T-helper 2 cell treated with Interferon-gamma antibody and Interleukin-4, amounts not matched to agents 5 μg/mL and 100 μg/mL, for 36 hours (primary cell): ENCODE measurements at places on chromosomes 2 and 18.

GRCh38 chr2:101479810-101480209 lies 4.9 kb upstream of the RFX8 start:
- no peak overlapping the region for H3K27ac ChIP-seq
- DNase-seq, result no peak

- H3K27ac ChIP-seq, result no peak overlapping the region
- H3K27me3 ChIP-seq, result peaks cover 1% of the 10 kb centered on the region
- H3K36me3 ChIP-seq, result no peaks in the 10 kb centered on the region
- no peak overlapping the region for H3K4me3 ChIP-seq
- H3K4me1 ChIP-seq, result no peaks in the 10 kb centered on the region
- no peak for DNase-seq
Measured at GRCh38 chr2:33372940-33373553, 103.4 kb upstream of the RASGRP3 start.

DNA sequence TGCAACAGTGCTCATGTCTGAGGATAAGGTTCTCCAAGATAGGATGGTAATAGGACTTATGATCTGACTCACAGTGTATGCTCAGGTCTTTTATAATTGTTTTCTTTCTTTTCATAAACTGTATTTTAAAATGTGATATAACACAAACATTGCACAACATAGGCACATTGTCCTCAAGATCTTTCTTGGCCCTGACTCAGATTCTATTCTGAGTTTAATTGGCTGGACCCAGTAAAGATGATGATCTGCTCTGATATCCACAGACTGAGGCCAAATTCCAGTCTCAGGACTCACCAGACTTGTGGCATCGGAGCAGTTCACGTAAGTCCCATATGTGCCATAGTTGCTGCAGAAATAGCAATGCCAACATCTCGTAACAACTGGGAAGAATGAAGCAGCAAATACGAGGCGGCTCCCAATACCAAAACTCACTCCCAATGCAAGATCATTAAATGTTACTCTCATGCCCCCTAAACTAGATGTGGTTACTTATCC lies 448.9 kb upstream of the SLC14A2 start:
- H3K4me3 ChIP-seq, result no peak overlapping the region
- no peak for DNase-seq
- H3K36me3 ChIP-seq, result no peaks in the 10 kb centered on the region
- peaks cover 11% of the 10 kb centered on the region for H3K27me3 ChIP-seq
- no peak overlapping the region for H3K27ac ChIP-seq

DNA sequence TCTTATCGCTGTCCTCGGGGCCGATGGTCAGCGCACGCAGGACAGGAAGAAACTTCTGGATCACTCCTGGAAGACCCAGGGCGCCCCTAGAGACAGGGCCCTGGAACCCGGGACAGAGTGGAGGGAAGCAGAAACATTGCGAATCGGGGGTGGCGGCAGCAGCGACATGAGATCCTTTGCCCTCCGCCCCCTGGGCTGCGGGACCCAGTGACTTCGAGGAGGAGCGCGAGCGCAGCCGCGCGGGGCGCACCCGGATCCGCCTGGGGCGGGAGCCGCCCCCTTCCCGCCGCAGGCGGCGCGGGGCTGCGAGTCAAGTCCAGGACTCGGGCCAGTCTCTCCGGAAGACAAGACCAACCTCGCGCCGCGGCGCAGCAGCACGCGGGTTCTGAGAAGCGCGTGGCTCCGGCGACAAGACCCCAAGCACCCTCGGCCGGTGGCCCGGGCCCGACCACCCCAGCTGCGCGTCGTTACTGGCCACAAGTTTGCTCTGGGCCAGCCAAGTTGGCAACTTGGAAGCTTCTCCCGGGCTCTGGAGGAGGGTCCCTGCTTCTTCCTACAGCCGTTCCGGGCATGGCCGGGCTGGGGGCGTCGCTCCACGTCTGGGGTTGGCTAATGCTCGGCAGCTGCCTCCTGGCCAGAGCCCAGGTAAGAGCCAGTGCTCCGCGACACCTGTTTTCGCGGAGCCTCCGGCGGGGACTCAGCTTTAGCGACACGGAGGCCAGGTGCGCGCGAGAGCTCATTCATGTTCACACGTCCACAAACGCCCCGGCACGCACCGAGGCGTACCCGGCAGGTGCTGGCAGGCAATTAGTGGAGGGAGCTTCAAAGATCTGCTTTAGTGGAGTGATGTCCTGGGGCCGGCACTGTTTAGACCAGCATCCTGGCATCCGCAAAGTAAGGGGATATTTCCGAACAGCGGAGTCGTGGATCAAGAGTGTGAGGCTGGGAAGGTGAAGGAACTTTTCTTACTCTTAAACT lies at the start of gene PTH2R:
Gene PTH2R (plus strand): TSS at position 319 of the 978 bp plus-strand sequence. CDS start 252 bp downstream, at position 571.
- DNase-seq, result no peak
- H3K4me1 ChIP-seq, result peaks cover 2% of the 10 kb centered on the region
- no peak within 1 kb of the TSS for H3K27ac ChIP-seq
- peaks cover 61% of the 10 kb centered on the region for H3K27me3 ChIP-seq
- H3K4me3 ChIP-seq, result peak within 1 kb of the TSS; percentile 27
- H3K36me3 ChIP-seq, result no peaks in the 10 kb centered on the region

DNA sequence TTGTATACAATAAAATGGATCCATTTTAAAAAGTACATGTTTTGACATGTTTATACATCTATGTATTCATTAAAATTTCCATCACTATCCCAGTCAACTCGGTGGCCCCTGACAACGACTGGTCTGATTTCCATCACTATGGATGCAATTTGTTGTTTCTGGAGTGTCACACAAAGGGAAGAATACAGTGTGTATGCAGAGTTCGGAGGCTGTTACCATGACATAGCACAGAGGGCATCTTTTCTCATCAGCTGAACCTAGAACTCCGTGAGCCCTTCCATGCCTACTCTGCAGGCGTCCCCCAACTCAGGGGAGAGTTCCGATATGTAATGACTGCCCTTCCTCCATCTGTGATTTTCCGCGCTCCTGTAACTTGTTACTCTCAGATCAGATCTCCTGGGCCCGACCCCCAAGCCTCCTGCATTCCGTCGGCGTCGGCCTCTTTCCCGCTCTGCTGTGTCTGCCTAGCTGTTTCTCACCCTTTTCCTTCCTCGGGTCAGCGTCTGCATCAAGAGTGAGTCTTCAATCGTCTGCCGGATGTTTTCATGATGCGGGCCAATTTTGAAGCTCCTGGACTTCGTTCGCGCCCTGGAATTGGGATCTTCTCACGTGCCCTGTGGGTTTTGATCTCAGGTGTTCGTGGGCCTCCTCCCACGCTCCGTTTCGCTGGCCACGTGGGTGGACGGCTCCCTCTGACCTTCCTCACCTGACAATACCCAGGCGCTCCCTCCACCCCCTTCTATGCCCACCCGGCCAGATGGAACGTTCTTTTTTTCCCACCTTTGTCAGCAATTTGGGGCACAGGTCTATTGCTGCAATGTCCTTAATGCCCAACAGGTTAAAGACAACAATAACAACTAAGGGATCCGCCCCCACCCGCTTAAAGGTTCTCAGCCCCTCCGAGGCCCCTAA lies 161.0 kb downstream of the TWIST2 start:
- no peak for DNase-seq
- no peaks in the 10 kb centered on the region for H3K27me3 ChIP-seq
- no peaks in the 10 kb centered on the region for H3K36me3 ChIP-seq
- no peak overlapping the region for H3K4me3 ChIP-seq
- no peaks in the 10 kb centered on the region for H3K4me1 ChIP-seq
- H3K27ac ChIP-seq, result no peak overlapping the region

DNA sequence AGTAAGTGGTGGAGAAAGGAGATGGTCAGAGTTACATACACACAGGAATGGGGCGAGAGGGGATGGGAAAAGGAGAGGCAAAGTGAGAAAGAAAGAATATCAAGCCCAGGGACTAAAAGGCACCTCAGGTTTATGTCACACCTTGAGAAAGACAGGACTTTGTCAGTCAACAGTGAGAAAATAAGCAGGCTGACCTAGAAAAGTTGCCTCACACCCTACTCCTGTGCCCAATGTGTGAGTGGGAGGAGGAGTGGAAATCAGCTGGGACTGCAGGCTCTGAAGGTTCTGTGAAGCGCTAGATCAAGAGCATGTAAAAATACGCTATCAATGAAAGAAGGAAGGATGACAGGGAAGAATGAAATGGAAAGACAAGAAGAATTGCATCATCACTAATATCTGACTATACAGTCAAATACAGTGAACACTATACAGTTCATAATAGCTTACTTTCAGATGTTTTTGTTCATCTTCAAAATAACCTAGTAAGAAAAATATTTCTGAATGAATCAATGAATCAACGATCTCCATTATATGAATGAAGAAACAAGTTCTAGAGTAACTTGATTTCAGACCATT lies 10.7 kb downstream of the VPS54 start:
- H3K36me3 ChIP-seq, result peaks cover 28% of the 10 kb centered on the region
- H3K27me3 ChIP-seq, result no peaks in the 10 kb centered on the region
- no peak for DNase-seq
- H3K4me1 ChIP-seq, result peaks cover 24% of the 10 kb centered on the region
- H3K4me3 ChIP-seq, result no peak overlapping the region
- no peak overlapping the region for H3K27ac ChIP-seq

DNA sequence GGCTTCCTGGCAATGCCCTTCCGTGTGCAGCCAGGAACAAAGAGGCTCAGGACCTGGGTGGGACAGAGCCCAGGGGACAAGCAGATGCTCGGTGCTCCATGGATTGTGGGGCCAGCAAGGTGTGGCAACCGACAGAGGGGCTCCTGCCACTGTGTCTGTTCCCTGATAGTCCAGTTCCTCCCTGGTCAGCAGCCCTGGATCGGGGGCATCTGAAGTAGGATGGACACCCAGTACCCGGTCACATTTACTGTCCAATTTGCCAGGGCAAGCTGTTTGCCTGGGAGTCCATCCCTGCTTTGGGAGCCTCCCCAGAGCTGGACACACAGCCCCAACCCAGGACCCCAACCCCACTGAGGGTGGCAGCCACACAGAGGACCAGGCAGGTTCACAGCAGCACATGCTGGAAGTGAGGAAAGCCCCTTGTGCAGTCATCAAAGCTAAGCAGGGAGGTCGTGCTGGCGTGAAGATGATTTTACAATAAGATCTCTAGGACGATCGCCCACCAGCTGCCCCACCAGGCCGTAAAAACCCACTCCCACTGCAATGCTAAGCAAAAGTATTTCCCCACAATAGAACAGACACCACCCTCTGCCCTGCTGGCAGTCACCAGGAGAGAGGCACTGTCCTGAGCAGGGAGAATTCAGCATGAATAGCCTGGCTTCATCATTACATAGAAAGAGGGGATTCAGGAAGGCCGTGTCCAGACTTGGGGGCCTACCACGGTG lies 141.7 kb downstream of the NDUFA10 start:
- peaks cover 2% of the 10 kb centered on the region for H3K4me1 ChIP-seq
- no peak overlapping the region for H3K4me3 ChIP-seq
- peaks cover 13% of the 10 kb centered on the region for H3K27me3 ChIP-seq

GRCh38 chr18:63132819-63133200 lies 186.8 kb downstream of the BCL2 start:
- no peak overlapping the region for H3K4me3 ChIP-seq
- H3K4me1 ChIP-seq, result peaks cover 38% of the 10 kb centered on the region
- no peak overlapping the region for H3K27ac ChIP-seq
- H3K27me3 ChIP-seq, result no peaks in the 10 kb centered on the region

GRCh38 chr2:240579771-240580614 lies 6.5 kb upstream of the CAPN10 start:
- DNase-seq, result peak; percentile 43
- H3K36me3 ChIP-seq, result peaks cover 40% of the 10 kb centered on the region
- peaks cover 32% of the 10 kb centered on the region for H3K4me1 ChIP-seq
- peak overlapping the region; percentile 7 for H3K4me3 ChIP-seq
